Hematopoietic multipotent progenitor cell treated with erythropoietin and hydrocortisone succinate and interleukin-3 and kit ligand, for 15 days (in vitro differentiated cells): ENCODE measurements at places on chromosomes 12 and 14.

DNA sequence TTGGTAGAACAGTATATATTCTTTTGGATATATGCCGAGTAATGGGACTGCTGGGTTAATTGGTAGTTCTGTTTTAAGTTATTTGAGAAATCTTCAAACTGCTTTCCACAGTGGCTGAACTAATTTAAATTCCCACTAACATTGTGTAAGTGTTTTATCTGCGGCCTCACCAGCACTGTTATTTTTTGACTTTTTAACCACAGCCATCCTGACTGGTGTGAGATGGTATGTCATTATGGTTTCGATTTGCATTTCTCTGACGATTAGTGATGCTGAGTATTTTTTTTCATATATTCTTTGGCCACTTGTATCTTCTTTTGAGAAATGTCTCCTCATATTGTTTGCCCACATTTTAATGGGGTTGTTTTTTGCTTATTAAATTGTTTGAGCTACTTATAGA lies 357.4 kb downstream of the C12orf50 start:
- DNase-seq, result no peak

GRCh38 chr12:34400986-34401658 lies 378.8 kb downstream of the ALG10 start:
- no peak for DNase-seq

- no peak for DNase-seq
Observed at GRCh38 chr12:91846466-91847055, 299.1 kb downstream of the BTG1 start.

DNA sequence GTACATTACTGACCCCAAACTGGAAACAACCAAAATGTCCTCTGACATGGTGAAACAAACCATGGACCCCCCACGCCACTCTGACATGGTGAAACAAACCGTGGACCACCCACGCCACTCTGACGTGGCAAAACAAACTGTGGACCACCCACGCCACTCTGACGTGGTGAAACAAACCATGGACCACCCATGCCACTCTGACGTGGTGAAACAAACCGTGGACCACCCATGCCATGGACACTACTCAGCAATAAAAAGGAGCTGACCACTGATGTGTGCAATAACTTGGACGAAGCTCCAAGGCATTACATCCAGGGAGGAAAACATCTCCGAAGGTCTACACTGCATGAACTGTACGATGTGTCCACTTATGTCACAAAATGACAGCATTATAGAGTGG lies 3.1 kb upstream of the GOLGA3 start:
- DNase-seq, result no peak

DNA sequence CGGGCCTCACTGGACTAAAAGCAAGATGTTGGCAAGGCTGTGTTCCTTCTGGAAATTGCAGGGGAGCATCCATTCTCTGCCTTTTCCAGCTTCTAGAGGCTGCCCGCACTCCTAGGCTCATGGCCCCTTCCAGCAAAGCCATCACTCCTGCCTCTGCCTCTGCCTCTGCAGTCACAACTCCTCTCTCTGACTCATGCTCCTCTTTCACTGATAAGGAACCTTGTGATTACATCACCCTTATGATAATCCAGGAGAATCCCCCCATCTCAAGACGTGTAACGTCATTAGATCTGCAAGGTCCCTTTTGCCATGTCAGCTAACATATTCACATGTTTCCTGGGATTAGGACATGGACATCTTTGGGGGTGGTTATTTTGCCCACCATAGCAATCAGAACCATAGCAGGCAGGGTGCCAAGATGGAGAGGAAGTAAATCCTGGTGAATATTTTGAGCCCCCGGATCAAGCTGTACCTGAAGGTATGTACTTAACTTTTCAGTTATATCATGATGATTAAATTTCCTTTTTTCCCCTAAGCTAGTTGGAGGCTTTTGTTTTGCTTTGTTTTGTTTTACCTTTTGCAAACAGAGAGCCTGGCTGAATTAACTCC lies 123.6 kb downstream of the SCARB1 start:
- no peak for DNase-seq

DNA sequence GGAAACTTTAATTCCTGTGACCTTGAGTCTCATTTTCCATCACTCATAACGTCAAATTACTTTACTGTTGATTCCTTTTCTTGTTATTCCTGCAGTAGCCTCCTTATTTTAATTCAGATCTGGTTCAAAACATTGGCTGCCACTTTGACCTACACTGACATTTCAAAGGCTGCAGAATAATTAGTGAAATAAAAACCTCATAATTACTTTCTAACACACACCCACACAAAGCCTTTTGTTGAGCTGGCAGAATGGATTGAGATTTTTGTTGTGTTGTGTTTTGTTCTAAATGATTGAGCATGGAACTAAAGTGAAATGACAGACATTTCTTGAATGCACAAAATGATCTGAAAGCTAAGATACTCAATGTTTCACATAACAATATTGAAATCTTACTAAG lies 507.5 kb upstream of the STXBP6 start:
- DNase-seq, result no peak
